ENCODE measurements at places on chromosomes 6 and 20.

GRCh38 chr20:20198011-20198410 lies 145.7 kb downstream of the CFAP61 start:
- DNase-seq = no peak

- DNase-seq = no peak
Measured at GRCh38 chr6:77231438-77232305, 231.6 kb downstream of the HTR1B start.

DNA sequence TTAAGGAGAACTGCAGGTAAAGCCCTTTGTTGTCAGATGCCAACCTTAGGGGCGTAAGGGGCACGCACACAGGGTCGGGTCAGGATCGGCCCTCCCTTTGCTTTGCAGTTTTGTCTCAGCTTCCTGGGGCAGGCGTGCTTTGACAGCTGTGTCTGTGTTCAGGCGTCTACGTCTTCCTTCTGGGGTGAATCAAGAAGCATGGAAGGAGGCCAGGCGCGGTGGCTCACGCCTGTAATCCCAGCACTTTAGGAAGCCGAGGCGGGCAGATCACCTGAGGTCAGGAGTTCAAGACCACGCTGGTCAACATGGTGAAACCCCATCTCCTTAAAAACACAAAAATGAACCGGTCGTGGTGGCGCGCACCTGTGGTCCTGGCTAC lies 1.3 kb downstream of the ZGPAT start:
- DNase-seq = no peak

DNA sequence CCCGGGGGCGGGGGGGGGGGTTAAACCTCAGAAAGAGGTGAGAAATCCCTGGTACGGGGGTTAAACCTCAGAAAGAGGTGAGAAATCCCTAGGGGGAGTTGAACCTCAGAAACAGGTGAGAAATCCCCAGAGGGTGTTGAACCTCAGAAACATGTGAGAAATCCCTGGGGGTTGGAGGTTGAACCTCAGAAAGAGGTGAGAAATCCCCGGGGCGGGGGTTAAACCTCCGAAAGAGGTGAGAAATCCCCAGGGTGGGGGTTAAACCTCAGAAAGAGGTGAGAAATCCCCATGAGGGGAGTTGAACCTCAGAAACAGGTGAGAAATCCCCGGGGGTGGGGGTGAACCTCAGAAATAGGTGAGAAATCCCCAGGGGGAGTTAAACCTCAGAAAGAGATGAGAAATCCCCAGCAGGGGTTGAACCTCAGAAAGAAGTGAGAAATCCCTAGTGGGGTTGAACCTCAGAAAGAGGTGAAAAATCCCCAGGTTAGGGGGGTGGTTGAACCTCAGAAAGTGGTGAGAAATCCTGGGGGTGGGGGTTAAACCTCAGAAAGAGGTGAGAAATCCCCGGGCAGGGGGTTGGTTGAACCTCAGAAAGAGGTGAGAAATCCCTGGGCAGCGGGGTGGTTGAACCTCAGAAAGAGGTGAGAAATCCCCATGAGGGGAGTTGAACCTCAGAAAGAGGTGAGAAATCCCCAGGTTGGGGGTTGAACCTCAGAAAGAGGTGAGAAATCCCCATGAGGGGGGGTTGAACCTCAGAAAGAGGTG lies 87.4 kb downstream of the PLG start:
- DNase-seq = no peak

- DNase-seq = no peak
Measured at GRCh38 chr6:170185175-170185978, 105.5 kb downstream of the DLL1 start.

DNA sequence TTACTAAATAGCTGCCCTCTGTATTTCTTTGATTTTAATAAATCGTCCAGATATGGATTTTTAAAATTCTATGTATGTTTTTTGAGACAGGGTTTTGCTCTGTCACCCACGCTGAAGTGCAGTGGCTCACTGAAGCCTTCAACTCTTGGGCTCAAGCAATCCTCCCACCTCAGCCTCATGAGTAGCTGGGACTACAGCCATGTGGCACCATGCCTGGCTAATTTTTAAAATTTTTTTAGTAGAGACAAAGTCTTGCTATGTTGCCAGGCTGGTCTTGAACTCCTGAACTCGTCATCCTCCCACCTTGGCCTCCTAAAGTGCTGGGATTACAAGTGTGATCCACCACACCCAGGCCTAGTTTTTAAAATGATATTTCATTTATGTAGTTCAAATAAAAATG lies 47.4 kb upstream of the DDR1 start:
- DNase-seq = no peak

GRCh38 chr20:59378396-59378795 lies 78.0 kb downstream of the EDN3 start:
- DNase-seq = no peak

DNA sequence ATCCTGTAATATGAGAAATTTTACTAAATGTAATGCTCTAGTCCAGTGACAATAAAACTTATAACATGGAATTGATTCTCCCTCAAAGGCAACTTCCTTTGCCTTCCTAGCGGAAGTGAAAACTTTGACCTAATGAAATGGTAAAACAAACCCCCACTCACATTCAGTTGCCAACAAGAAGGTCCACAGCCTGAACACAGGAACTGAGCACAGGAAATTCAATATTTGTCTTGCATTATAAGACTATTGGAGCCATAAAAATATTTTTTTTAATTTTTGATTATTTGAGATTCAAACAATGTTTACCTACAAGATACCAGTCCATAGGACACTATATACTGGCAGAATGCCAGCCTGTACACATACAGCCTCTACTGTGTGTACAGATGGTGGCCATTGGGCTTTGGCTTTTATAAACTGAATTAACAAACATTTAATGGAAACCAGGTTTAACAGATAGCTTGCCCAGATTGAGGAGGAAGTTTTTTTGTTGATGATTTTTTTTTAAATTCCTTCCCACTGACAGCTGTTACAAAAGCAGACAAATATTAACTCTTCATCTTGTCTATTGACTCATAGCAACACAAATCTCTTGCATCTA lies 481.5 kb upstream of the JAG1 start:
- no peak for DNase-seq

DNA sequence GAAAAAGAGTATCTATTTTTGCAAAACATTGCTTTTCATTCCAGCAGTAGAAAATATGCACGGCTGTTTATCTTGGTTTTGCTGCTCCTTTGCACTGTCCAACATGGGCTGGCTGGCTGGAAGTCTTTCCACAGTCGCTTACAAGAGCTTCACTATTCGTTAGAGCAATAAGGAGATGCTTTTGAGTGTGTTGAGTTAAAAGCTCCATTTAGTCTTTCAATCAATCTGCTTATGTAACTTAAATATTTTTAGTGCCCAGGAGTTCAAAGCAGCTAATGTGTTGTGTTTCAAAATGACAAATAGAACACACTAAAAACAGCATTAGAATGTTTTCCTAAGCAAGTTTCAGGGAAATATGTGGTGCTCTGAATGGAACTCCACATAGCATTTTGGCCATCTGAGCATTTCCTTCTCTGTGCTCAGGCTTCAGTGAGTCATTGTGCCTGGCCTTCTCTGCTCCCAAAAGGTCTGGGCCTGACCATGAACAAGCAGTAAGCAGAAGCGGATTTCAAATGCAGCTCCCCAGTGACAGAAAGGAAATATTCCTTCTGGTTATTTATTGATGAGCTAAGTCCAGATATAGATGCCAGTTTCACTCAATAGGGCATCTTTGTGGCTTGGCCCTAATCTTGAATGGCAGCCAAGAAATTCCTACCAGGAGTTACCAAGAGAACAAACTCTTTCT lies 580.3 kb downstream of the TENT5A start:
- DNase-seq = no peak

DNA sequence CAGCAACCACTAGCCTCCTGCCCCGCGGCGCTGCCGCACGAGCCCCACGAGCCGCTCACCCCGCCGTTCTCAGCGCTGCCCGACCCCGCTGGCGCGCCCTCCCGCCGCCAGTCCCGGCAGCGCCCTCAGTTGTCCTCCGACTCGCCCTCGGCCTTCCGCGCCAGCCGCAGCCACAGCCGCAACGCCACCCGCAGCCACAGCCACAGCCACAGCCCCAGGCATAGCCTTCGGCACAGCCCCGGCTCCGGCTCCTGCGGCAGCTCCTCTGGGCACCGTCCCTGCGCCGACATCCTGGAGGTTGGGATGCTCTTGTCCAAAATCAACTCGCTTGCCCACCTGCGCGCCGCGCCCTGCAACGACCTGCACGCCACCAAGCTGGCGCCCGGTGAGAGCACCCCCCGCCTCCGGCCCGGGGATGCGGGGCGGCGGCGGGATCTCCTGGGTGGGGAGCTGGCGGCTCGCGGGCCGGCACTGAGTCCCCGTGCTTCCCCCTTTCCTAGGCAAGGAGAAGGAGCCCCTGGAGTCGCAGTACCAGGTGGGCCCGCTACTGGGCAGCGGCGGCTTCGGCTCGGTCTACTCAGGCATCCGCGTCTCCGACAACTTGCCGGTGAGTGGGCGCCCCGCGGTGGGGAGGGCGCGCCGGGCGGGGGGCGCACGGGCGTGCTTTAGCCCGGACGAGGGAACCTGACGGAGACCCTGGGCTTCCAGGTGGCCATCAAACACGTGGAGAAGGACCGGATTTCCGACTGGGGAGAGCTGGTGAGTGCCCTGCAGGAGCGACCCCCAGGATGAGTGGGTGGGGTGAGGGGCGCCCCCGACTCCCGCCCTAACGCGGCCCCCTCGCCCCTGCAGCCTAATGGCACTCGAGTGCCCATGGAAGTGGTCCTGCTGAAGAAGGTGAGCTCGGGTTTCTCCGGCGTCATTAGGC lies 585 bp downstream of the PIM1 start:
- peak; percentile 65 for DNase-seq

DNA sequence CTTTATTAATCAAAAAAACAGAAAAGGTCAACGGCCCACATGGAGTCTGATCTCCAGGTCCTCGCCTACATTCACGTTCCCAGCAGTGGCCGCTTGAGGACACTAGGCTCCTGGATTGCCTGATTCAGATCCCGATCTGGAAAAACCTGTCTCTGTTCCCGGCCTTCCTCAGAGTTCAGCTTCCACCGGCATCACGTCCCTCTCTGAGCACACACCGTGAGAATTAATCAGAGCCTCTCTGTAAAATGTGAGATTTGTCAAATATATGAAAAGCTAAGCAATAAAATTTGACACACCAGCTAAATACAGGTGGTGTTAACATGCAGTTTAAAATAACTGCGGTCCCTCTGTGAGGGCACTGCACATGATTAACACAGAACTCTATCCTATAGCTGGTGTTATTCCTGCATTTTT lies 122.8 kb upstream of the COL21A1 start:
- no peak for DNase-seq

GRCh38 chr20:17969884-17970409 lies 1.1 kb downstream of the MGME1 start:
- peak; percentile 38 for DNase-seq

DNA sequence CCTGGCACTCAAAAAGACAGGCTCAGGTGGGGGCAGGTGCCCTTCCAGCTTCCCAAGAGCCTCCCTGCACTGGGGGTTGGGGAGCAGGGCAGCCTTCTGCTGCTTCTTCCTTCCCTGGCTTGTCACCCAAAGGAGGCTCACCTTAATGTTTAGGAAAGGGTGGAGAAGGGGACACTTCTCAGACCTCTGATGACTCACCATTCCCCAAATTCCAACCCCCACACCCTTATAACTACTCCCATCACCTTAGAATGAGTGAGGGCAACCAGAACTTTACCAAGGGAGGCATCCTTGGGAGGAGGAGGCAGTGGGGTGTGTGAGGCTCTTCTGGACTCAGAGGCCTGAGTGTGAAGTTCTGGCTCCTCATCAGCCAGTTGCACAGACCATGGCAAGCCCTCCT lies 15.2 kb upstream of the FOXP4 start:
- DNase-seq = no peak

DNA sequence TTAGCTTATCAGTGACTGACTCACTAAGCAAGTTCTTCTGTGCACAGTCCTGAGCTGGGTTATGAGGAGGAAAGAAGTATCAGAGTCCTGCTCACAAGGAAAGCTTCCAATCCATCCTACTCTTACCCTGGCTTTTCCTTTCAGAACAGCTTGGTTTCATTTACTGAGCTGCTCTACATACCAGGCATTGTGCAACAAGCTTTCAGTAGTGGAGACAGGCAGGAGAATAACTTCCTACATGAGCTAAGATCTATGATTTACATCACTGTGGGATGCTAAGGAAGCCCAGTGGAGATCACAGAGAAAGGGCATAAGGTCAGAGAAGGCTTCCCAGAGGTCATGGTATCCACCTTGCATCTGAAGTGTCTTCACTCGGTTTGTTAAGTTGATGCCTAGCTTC lies 144.5 kb downstream of the MAP3K7 start:
- DNase-seq = no peak
